ENCODE measurements at places on chromosomes 12 and 14.

DNA sequence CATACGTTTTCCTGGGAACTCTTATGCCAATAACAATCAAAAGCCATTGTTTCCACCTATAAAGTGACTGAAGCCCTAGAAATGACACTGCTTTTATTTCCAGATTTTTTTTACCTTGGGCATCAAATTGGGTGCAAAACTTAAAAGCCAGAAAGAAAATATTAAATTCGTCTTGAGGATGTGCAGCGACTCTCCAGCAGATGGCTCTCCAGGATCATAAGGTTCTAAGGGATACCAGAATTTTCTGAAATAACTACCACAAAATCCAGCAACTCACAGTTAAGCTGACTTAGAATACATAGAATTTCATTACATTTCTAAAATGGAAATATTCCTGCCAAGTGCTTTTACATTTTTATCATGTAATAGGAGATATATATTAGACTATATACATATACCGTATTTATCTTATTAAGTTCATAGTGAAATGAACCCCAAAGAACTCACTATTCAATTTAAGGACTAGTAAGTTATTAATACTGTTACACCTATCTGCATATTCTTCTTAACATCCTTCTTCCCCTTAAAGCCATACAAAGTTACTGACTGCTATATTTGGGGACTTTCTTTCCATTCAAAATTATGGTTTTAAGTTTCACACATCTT, 44.0 kb downstream of the ARMH4 start:
- DNase-seq: peak; percentile 80

GRCh38 chr12:34396861-34397590, 374.7 kb downstream of the ALG10 start:
- no peak for DNase-seq

DNA sequence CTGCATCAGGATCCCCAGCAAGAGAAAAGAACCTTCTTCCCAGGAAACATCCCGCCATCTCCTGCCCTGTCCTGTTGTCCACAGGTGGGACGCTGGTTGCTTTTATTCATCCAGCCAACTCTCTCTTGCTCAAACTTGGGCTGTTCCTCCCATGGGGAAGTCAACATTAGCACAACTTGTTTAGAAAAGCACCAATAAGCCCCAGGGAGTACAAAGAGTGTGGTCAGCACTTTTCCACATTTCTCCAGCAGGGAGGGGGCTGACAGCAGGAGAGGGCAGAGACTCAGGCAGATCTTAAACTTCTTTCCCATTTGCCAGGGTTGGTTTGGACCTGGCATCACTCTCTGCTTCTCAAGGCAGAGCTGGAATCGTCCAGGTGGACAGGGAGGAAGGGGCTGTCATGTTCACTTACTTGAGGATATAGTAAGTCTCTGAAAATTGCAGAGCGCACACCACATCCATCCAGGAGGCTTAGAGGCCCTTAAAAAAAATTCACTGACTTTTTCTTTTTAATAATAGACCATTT, 74.9 kb downstream of the RBM19 start:
- no peak for DNase-seq

- DNase-seq: no peak
Observed at GRCh38 chr14:90611936-90612335, 204.3 kb downstream of the TTC7B start.

GRCh38 chr14:89256951-89257350, 160.1 kb downstream of the FOXN3 start:
- no peak for DNase-seq

DNA sequence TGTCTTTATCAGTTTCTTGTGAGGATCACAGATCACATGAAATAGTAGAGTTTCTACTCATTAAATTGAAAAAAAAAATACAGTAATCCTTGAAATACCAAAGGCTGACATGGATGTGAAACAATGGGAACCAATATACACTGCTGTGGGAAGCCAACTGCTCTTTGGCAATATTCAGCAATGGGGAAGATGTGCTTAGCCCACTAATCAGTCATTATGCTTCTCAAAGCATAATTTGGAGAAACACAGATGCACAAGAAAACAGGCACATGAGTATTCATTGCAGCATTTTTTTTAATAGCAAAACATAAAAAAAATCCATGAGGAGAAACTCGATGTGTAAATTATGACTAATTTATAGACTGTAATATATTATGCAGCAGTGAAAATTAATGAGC, 40.6 kb downstream of the A2M start:
- DNase-seq: no peak

GRCh38 chr12:75341873-75342272, 7.4 kb downstream of the GLIPR1L1 start:
- no peak for DNase-seq

GRCh38 chr12:5904441-5904840, 40.6 kb downstream of the ANO2 start:
- no peak for DNase-seq

DNA sequence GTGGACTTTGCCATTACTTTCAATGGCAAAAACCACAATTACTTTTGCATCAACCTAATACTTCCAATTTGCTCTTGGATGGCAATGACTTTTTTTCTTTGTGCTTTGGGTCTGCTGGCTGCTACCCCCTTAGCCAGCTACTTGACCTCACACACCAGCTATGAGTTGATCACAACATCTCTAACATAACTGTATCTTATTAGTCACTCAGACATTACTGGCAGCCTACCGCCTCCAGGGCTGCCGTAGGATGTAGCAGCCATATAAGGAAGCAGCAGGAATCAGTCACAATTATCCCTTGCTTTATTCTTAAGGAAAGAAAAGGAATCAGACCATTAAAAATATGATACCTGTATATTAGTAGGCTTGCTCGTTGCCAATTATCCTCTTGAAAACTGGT, 260.5 kb downstream of the ADAMTS20 start:
- peak; percentile 54 for DNase-seq

DNA sequence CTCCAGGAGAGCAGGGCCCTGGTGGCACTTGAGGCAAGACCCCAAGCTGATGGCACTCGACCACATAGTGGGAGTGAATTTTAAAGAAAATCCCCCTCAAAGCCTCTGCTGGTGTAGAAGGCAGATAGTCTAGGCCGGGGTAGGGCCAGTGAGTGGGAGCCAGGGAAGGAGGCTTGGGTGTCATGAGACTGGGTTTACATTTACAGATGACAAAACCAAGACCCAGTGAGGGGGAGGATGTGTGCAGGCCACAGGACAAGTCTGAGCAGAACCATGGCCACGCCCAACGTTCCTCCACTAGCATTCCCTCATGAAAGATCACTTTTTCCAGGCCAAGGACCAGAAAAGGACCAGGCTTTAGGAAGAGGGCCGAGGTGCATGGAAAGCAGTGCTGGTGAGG, 42.0 kb downstream of the EVL start:
- no peak for DNase-seq

- no peak for DNase-seq
Observed at GRCh38 chr12:92259696-92260251, 114.1 kb upstream of the BTG1 start.

DNA sequence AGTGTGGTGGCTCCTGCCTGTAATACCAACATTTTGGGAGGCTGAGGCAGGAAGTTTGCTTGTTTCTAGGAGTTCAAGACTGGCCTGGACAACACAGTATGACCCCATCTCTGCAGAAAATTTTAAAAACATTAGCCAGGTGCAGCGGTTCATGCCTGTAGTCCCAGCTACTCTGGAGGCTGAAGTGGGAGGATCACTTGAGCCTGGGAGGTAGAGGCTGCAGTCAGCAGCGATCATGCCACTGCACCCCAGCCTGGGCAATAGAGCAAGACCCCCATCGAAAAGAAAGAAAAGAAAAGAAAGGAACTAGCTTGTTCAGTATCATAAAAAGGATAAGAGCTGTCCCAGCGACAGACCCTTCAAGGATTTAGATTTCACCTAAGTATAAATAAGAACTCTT, 18.1 kb upstream of the PWP1 start:
- no peak for DNase-seq

DNA sequence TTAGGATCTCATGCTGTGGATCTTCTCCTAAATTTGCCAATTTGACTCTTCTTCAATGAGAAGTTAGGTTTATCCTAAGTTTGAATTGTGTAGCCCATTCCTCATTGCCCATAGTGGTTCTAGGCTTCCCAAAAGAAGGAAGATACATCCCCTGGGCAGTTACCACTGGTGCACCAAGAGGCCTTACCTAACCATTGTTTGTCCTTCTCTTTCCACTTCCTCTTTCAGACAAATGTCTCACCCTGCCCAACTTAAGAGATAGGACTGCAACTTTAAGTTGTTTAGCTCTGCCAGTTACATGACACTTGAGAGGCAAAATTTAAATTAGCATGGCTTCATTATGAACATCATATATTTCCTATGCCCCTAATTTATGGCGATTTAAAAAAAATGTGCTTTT, 9.4 kb upstream of the KCNH3 start:
- no peak for DNase-seq

DNA sequence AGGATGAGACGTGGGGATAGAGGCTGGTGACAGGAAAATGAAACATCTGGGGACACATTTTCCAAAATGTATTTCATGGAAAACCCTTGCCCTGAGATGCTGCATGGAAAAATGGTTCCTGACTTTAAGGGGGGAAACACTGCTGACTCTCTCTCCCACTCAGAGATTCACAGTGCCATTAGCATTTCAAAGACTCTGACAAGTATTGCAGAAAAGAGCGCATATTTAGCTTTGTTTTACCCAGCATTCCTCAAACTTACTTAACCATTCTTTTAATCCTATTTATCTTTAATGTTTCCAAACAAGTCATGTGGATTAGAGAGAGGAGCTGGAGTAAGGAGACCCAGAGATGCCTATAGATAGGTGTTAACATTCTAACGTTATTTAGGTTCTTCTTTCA, 141.8 kb upstream of the DYRK2 start:
- no peak for DNase-seq

DNA sequence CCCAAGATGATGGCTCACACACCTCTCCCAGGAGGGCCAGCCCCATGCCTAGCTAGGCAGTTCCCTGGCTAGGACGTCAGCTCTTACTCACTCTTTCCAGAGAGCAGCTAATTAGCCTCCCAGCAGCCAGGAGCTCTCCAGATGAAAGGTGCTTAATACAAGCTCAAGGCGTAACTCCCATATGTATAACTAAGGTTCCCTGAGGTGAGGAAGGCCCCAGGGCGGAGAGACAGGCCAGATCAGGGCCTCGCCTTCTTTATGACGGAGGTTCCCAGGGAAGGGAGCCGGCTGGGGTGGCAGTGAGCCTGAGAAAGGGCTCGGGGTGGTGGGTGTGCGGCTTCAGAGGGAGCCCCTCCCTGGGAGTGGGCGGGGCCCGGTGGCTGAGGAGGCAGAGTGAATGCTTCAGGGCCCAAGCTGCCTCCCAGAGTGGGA, 26.4 kb upstream of the ZFP36L1 start:
- peak; percentile 67 for DNase-seq

DNA sequence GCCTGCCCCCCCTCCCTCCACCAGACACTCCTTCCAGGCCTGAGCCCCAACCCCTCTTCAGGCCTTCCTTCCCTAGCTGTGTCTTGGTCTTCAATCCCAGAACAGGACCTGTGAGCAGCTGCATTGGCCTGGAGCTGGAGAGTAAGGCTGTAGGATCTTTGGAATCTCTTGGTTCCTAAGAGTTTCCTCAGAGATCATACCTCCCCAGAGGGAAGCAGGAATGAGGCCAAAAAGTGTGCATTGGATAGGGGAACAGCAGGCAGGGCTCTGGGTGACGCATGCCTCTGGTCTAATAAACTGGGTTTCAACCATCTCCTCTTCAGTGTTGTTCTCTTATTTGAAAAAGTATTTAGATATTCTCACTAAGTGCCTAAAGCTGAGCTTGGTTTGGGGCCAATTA, 1.8 kb upstream of the SMARCD1 start:
- no peak for DNase-seq

DNA sequence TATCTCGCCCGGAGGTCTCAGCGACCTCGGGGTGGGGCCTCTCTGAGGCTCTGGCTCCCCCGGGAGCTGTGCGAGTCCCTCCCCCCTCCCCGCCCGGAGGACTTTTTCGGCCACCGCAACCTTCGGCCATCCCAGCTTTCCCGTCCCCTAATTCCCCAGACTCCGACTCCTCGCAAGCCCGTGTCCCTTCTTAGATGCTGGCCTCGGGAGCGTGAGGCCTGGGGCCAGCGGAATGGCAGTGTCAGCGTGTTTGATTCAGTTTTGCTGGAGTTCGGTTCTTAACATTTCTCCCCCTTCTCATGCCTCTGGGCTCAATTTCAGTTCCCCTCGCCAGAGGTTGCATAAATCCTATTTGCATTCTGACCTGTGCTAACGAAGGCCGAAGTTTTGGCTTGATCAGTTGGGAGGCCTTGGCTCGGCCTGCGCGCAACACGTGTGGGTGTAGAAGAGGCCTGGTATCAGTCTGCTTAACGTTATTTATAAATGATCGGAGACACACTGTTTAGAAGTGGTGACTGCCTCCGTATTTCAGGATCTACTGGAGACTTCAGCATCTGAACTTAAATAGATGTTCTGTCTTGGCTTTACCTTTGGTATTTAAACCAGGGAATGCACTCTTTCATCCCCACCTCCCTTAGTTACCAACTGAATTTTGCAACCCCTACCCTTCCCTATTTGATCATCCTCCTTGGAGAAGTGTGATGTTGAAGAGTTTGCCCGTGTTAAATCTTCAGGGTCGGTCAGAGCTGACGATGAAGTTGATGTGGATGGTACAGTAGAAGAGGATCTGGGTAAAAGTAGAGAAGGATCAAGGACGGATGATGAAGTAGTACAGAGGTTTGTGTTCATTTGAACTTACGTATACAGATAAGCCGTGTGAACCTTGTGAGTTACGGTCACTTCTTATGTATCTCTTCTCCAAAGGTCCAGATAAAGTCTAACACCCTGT, 851 bp downstream of the HSP90B1 start:
- DNase-seq: peak; percentile 53

GRCh38 chr12:130436741-130437501, 99.2 kb downstream of the PIWIL1 start:
- DNase-seq: no peak

DNA sequence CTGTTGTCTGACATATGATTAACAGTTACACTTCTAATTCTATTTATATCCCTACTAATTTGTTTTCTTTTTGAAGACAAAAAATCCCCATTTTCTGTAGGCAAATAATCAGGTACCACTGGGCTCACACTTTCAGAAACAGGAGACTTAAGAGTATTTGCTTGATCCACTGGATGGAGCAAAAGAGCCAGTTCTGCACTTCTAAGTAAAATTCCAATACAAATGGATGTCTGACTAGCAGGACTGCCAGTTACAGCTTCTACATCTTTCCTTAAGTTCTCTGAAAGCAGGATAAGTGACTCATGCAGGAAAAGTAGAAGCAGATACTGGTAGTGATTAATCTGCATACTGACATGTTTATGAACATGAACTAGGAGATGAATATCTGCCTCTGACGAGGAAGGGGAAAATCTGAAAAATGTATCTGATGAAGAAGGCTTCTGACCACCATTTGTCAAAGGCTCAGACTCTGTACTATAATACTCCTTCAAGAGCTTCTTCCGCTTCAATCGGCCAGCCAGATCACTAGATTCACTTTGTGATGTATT, 73.8 kb upstream of the ANKS1B start:
- DNase-seq: peak; percentile 67

GRCh38 chr14:95502381-95502950, 14.0 kb downstream of the SYNE3 start:
- no peak for DNase-seq

GRCh38 chr14:93136009-93136408, 20.3 kb upstream of the ITPK1 start:
- DNase-seq: no peak

Measured in RKO (cell line).